ENCODE measurements at places on chromosomes 5 and 9.

GRCh38 chr5:142756576-142756975 lies 13.6 kb upstream of the ARHGAP26 start:
- no peak for DNase-seq

DNA sequence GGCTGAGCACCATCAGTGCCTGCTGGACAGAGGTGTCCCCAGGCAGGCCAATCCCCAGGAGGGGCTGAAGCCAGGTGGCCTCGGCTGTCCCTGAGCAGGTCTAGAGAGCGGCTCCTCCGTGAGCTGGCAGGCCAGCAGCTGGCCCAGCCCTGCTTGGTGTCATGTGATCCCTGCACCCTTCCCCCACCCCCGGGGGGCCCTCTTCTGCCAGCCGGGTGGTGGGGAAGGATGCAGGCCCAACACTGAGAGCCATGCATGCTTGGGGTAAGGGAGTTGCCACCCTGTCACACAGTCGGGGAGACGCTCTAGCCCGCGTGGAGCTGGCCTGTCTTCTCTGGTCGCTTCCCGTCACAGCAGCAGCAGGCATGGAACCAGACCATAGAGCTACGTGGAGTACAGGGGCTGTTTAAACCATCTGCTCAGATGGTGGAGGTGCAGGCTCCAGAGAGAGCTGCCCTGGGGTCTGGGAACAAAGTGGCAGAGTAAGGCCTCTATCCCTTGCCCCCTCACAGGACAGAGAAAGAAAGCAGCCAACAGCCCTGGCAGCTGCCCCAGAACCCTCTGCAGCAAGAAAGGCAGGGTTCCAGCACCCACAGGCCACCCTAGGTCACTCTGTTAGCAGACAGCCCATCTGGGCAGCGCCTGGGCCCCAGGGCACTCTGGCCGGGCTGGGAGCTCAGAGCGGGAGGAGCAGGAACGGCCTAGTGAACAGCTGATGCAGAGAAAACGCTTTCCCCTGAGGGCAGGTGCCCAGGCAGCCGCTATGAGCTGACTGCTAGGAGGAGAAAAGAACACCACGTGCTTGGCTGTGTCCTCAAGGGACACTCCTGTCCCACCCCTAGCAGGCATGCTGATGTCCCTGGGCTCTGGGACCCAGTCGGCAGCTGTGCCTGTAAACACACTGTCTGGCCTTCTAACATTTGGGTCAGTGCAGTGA lies 6.8 kb downstream of the RALGDS start:
- DNase-seq = peak; percentile 37

DNA sequence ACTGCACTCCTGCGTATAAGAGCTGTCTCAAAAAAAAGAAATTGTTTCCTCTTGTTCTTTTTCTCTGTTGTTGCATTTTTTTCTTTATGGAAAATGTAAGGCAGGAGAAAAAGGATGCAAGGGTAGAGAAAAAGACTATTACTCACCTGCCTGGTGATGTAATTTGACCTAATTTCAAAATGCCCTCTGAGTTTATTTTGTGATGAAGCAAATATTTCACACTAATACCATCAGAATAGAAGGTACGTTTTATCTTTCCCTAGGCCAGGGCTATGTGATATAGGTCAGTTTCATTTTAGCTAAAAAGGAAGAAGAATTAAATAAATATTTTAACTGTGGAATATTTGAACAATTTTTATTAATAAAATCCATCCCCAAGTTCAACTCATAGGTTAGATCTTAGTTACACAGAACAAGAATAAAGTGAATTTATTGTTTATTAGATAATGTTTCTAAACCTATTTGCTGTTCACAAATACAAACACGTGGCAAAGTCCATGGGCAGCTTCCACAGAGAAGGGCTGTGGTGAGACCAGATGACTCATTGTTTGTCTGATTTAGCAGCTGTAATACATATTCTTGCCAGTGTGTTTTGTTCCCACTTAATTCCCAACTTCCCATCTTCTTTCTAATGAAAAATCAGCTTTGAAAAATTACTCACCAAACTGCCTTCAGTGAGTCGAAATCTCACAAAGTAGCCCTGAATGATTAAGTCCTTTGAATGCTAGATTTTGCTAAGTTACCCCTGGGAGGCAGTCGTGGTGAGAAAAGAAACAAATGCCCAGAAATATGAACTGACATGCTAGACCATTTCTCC lies 52.8 kb upstream of the CCDC112 start:
- DNase-seq = peak; percentile 7

- DNase-seq = no peak
Measured at GRCh38 chr5:129905473-129906176, 1.4 kb downstream of the CHSY3 start.

GRCh38 chr5:173855162-173855994 lies 32.8 kb upstream of the CPEB4 start:
- no peak for DNase-seq

DNA sequence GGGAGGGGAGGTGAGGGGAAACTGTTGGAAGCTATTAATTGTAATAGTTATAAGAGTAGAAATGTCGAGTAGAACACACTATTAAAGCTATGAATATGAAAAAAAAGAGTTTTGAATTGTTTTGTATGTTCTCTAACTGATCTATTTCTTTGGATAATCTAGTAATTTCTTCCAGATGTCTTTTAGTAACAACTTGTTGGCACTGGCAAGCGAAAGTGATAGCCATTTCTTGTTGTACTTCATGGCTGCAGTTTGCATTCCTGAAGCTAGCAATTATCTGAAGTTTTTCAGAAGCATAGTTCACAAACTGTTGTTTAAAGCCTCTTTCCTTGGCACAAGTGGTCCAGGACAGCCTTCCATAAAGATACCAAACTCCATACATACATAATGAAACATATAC lies 49.4 kb upstream of the SPATA31C2 start:
- no peak for DNase-seq

GRCh38 chr9:137138722-137139467 lies at the start of gene GRIN1:
TSS of gene GRIN1 (plus strand) at chr9:137139154. CDS start at chr9:137139487, 333 bp downstream.
- no peak for DNase-seq

GRCh38 chr9:116288658-116289057 lies 135.1 kb downstream of the PAPPA start:
- peak; percentile 78 for DNase-seq

DNA sequence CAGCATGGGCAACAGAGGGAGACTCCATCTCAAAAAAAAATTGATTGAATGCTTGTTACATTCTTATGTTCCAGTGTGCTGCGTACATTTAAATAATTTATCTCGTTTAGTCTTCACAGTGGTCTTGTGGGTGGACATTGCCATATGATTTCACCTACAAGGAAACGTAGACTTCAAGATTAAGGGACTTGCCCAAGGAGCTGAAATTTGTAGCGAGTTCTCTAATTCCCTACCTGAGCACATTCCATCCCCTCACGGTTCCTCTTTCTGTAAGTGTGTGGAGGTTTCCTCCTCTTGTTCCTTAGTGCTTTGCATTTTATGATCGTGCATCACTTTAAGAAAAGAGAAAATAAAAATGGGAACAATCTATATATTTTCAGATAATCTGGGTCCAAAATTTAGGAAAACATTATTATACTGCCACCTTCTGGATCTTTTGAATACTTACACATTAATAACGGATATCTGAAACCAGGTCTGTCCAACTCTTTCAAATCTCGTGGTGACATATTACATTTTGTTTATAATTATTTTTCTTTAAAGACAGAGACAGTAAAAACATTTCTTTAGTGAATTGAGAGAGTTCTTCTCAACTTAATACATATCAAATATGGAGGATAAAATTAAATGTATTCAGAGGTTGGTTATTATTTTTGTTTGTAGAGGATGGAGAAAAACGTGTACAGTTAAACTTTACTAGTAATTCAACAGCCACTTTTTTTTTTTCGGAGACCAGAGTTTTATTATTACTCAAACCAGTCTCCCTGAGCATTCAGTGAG lies 29.9 kb upstream of the C7 start:
- no peak for DNase-seq

DNA sequence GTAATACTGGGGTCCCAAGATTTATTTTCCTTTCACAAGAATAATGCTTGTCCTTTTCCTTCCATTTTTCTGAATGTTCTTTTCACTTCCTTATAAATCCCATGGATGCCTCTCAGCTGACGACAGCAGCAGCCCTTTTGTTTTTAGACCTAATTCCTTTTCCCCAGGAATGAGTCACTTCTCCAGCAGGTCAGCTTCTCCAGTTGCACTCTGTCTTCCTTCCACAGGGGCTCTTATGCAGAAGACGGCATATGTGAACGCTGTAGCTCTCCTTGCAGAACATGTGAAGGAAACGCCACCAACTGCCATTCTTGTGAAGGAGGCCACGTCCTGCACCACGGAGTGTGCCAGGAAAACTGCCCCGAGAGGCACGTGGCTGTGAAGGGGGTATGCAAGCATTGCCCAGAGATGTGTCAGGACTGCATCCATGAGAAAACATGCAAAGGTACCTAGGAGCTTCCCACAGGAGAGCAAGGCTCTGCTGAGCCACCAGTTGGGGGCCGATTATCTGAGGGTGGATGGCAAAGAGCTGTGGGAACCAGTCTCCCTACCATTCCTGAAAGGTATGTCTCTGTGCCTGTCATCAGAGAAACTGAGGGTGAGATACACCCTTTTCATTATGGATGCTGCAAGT lies 72.9 kb downstream of the RFK start:
- peak; percentile 34 for DNase-seq

DNA sequence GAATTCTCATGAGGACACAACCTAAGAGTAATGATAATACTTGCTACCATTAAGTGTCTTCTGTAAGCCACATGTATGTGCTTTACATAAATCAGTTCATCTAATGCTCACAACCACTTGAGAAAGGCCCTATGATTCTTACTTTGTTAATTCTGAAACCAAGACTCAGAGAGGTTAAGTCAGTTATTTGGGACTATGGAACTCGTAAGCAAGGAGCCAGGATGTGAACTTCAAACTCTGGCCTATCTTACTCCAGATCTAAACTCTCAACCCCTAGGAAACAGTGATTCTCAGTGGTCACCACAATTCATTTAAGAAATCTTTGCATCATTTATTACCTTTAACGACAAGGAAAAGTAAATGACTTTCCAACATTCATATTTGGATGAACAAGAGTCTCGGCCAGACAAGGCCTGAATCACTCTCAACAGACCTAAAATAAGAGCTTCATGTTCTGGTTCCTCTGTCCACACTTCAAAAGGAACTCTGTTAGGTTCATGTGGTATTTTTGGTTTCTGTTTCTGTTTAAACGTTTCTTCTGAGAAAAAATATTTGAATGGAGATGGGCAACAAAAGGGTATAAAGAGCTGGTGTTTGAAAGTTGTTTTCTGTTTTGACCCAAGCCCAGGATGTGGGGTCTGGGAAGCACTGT lies 104.8 kb downstream of the LPAR1 start:
- DNase-seq = no peak

GRCh38 chr9:35102465-35102768 lies 514 bp downstream of the STOML2 start:
- DNase-seq = no peak

- DNase-seq = no peak
Measured at GRCh38 chr5:79802406-79802805, 112.8 kb downstream of the CMYA5 start.

DNA sequence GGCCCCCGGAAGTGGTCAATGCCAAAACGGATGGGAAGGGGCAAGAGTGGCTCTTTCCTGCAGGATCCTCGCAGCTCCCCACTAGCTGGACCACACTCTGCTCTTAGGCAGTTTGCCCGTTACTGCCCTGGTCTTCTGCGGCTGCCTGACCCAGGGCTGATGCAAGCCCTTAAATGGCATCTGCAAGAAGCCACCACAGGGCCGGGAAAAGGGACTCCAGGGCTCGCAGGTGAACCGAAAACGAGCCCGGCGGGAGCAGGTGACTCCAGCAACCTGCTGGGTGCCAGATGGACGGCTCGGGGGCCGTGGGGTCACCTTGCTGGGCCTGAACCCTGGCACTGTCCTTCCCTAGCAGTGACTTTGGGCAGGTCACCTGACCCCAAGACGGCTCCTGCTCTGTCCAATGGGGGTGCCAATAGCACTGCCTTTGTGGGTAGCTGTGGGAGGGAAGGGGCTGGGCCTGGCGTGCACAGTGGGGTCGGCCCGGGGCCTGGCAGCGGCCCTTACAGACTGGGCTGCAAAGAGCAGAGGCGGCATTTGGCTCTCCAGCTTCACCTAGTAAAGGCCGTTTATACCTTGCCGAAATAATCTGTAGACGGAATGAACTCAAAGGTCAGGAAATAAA lies 1.3 kb downstream of the TMEM250 start:
- no peak for DNase-seq

- DNase-seq = no peak
Measured at GRCh38 chr9:105154723-105155191, 89.7 kb upstream of the SLC44A1 start.

DNA sequence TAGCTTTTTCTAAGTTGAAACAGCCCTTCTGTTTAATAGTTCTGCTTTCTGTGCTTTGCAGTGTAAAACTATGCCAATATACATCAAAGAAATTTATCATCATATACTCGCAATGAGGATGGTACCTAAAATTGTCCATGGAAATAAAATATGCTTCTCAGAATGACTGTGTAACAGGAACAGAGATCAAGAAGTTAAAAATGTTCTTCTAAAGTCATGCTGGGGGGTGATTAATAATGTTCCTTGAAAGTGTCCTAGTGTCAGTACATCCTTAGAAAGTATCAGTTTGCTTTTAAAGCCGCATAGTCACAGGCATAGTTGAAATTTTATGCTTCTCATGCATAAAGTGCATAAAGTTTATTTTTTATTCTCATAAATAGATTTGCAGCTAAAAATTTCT lies 4.0 kb upstream of the LRRC70 start:
- DNase-seq = no peak

- no peak for DNase-seq
Measured at GRCh38 chr5:44001675-44002380, 387.4 kb downstream of the FGF10 start.
